LNCaP clone FGC (cell line): ENCODE measurements at places on chromosomes 6 and 20.

- no peak for DNase-seq
Observed at GRCh38 chr6:91031581-91031980, 444.7 kb upstream of the MAP3K7 start.

DNA sequence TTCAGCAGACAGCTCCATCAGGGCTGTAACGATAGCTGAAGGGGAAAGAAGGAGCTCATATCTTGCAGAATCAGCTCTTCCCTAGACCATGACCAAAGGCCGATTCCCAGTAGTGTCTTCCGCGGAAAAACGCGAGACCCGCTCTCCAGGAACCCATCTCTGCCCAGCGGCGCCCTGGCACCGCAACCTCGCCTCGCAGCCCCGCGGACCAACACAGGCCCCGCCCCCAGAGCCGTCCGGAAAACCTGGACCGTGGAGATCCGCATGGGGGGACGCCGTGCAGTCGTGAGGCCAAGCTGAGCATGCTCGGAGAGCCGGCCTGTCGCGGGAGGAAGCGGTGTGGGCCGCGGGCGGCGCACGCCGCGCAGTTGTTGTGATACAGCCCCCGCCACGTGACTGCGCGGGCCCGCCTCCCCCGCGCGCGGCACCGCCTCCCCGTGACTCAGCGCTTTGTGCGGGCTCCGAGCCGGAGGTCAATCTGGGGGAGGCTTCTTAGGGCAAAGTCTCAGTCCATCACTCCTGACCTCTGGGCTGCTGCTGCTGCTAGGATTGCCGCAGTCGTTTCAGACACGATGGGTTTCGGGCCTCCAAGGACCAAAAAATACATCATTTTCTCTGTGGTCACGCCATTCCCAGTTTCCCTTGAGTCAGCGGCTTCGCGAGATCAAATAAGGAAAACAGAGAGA, 3.1 kb upstream of the GCLC start:
- peak; percentile 90 for DNase-seq

- DNase-seq: no peak
Observed at GRCh38 chr20:46277602-46278001, 30.7 kb downstream of the CDH22 start.

DNA sequence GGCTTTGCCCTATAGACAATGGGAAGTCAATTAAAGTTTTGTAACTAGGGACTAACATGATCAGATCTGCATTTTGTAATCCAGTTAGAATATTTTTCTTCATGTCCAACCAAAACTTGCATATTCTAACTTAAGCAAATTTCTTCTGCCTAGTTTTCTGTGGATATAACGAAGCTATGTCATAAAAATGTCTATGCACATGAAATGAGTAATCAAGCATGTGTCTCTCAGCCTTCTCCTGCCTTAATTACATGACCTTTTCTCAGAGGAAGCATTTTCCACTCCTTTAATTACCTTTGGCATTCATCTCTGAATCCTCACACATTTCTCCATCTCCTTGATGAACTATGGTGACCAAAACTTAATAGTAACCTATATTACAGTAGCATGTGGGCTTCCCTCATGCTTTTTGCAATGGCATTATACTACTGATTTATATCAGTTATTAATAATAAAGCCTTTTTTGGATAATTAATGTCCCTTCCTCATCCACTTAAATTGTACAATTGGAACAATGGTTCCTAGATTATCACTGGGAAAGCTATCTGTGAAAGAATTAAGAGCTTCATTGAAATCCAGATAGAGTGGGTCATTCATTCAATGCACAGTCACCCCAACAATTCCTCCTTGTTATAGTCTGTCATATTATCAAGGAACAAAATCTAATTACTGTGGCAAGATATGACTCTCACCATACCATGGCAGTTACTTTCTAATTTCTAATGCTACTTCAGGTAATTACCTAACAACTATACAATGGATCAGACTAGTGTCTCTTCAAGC, 19.1 kb upstream of the FBXO9 start:
- DNase-seq: no peak

- DNase-seq: no peak
Observed at GRCh38 chr20:17488916-17489600, 42.1 kb downstream of the BFSP1 start.

DNA sequence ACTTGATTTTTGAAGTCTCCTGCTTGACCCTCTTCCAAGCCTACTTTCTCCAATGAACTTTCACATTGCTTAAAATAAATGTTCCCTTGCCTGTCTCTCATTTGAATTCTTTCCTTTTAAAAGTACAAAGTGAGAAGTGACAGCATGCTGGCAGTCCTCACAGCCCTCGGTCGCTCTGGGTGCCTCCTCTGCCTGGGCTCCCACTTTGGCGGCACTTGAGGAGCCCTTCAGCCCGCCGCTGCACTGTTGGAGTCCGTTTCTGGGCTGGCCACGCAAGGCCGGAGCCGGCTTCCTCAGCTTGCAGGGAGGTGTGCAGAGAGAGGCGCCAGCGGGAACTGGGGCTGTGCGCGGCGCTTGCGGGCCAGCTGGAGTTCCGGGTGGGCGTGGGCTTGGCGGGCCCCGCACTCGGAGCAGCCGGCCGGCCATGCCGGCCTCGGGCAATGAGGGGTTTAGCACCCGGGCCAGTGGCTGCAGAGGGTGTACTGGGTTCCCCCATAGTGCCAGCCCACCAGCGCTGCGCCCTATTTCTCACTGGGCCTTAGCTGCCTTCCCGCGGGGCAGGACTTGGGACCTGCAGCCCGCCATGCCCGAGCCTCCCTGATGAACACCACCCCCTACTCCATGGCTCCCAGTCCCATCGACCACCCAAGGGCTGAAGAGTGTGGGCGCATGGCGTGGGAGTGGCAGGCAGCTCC, 31.9 kb downstream of the SERPINB6 start:
- no peak for DNase-seq

DNA sequence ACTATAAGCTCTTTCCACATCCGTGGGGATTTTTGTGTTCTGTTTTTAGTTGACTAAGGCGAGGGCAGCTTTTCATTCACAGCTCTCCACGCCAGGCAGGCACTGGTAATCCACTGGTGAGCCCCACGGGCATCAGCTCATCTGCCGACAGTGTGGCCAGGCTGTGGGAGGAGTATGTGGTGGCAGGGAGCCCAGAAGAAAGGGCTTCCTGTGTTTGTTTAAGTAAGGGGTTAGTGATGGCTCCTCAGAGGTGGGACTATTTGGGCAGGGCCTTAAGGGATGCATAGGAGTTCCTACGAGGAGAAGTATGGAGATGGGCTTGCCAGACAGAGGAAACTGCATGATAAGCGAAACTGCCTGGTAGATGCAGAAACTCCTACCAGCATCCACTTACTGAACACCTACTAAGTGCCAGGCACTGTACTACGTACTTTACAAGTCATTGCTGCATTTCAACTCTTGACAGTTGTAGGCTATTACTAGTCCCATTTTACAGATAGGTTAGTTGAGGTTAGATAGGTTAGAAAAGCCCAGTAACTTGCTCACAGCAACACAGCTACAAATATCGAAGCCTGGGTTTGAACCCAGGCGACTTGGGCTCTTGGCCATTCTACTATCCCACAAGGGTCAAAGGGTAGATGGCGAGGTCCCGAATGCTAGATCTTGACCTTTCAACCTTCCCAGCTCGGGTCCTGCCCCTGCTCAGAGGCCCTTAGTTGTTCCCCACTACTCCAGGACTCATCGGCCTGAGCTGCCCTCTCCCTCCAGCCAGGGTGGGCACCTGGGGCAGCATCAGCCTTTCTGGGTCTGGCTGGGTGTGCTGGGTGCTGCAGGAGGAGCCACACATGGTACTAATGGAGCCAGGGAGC, 55.1 kb downstream of the CEBPB start:
- DNase-seq: peak; percentile 10

DNA sequence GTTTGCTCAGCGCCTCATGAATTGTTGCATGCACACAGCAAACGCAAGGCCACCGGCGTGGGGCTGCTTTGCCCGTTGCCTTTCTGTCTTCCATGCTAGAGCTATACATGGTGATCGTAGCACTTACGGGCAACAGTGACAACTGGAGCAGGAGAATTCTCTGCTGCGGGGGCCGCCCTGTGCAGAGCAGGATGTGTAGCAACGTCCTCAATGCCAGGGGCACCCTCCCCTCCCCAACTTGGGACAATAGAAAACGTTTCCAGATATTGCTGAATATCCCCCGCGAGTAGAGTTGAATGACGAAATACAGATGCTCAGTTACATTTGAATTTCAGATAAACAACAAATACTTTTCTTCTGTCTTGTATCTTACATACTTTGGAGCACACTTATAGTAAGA, 198.7 kb downstream of the TFAP2C start:
- no peak for DNase-seq

DNA sequence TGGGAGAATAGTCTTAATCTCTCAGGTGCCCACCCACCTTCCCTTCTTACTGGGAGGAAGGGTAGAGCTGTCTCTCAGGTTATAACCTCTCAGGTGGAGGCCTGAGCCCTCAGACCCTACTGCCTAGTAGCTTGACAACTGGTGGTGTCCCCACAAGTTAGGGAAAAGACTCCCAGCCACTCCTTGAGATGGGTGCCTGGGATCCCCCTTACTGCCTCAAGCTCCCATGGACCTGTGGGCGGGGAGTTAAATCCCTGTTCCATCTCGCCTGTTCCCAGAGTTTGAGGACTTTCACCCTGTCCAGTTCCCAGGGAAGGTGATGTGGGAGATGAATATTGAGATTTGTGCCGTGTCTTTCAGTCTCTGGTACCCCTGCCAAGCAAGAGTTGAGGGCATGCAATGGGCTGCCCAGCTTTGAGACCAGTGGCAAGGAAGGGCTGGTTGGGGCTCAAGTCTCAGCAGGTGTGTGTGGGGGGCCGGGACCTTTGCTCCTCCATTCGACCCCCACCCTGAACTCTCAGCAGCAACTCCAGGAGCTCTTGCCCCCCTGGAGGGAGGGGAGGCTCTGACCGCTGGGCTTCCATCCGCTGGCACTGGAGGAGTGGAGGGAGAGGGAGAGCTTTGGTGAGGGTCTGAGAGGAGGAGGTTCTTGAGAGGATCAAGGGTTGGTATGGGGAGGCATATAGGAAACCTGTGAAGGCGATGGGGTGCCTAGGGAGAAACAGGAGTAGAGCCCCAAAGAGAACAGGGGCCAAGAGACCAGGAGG, 1.1 kb upstream of the PBX2 start:
- no peak for DNase-seq

- DNase-seq: no peak
Observed at GRCh38 chr20:44731657-44732056, 14.0 kb upstream of the KCNK15 start.

GRCh38 chr6:9517806-9518205, 897.1 kb downstream of the TFAP2A start:
- DNase-seq: no peak
